Mucosa of descending colon (tissue), 3 donors: ENCODE measurements at places on chromosomes 7 and 10. TPM values are rescaled to one million over a fixed set of nuclear protein-coding genes. Genes with fewer than 3 reads are reported as not detected.
A peak's percentile ranks its signal among the peaks of the same experiment; 100 is the strongest.

Gene CRCP
- 43.9 TPM for total RNA-seq

Gene ELN
- 5.0 TPM for total RNA-seq

Gene NPFFR1
- 0.06 TPM for total RNA-seq

GRCh38 chr10:95767884-95768556 lies 12.1 kb downstream of the ENTPD1 start:
- peak; percentile 58 for DNase-seq

DNA sequence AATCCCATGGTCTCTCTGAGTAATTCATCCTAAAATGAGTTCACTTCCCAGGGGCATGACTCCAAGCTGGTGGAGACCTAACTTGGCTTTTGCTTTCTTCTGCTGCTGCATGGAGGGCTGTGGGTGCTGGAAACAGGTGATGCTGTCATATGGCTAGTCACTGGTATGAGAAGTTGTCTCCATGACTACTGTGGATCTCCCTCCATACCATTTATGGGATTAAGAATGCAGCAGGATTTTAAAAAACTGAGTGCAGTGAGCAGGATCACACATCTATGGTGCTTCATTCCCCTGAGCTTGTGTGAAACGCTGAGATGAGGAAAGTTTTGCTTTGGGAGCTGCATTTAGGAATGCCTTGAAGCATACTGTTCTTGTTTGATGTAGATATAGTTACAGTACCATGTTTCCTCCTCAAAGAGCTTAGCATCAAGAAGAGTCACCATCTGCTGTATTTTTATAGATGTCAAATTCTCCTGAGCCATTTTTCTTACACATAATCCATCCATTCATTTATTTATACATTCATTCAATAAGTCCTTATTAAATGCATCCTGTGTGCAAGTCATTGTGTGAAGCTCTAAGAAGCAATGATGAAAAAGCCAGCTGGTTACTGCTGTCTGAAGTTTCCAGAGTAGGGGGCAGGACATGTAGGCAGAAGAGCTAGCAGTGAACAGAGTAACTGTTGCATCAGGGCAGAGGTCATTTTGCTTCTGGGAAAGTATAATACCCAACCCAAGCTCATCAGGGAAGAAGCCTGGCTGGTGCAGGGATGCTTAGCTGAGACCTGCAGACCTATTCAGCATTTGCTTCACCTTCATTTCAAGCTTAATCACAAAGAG lies 534.8 kb downstream of the AUTS2 start:
- no peak for DNase-seq

DNA sequence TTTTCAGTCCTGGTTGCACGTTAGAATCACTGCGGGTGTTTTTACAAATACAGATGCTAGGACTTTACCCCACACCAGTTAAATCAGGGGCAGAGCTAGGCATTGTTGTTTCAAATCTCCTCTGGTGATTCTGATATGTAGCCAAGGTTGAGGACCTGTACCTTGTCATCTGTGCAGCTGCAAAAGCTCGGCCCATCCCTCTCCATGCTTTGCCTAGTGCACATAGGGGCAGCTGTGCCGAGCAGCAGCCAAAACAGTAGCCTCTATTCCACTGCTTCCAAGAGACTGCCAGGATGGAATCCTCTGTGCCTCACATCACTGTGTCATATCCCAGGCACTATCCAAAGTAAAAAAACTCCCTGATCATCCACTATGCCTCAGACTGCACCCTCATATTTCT lies 181.3 kb downstream of the CDK14 start:
- DNase-seq: no peak

DNA sequence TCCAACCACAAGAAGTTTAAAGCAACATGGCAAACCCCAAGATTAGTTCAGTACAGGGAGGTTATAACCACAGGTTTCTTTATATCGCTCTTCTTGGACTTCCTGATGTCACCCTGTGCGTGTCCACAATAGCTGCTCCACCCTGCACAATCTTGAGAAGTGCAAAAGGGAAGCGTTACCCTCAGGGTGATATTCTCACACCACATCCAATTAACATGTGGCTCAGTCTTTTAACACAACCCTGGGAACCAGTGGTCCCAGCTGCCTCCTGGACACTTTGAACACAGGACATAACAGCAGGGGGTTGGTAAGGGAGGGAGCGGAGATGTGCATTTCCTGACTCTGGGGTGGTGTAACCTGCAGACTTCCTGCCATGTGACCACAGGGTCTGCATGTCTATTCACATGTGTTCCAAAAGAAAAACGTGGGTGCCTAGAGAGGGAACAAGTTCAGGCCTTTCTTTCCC lies 64.6 kb downstream of the GSAP start:
- DNase-seq: peak; percentile 38

- no peak for DNase-seq
Measured at GRCh38 chr7:127158659-127159058, 94.1 kb downstream of the GRM8 start.

DNA sequence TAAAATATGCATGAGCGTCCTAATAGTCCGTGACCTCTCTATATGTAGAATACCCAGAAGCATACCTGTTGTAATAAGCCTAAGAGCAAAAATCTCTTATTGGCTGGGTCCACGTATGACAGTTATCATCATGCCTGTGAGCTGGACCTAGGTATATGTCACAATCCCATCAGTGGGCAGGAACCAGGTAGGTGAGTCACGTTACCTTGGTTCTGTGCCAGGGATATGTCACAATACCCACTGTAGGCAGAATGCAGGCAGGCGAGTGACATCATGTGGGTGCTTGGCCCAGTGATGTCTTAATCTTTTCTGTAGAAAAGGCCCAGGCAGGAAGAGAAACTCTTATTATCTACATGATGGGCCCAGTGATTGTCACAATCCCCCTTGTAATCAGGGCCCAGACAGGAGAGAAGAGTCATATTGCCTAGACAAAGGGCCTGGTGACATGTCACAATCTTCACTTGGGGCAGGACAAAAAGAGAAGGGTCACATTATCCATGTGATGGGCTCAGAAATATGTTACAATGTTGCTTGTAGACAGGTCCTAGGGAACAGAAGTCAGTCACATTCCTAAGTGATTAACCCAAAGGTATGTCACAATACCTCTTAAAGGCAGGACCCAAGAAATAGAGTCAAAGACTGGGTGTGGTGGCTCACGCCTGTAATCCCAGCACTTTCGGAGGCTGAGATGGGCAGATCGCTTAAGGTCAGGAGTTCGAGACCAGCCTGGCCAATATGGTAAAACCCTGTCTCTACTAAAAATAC lies 12.9 kb upstream of the ZNF736 start:
- DNase-seq: no peak

DNA sequence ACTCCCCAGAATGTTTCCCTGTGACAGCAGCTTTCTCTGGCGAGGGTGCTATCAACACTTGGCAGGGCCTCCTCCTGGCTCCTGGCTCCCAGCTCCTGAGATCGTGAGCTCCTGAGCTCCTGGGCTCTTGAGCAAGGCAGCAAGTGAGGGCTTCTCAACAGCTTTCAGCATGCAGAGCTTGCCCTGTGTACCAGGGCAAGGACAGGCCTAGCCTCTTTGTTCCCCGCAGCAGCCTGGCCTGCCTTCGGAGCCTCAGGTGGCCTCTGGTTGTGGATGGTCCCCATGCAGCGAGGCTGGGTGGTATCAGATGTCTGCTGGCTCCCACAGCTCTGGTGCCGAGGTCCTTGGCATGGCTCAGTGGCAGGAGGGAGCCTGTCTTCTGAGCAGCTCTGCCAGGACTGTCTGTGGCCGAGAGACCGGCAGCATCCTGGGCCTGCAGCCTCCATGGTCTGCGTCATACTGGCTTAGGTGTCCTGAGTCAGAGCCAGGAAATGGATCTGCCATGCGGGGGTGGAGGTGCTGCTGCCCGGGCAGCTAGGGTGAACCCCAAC lies 44.2 kb downstream of the ZMIZ1 start:
- no peak for DNase-seq

DNA sequence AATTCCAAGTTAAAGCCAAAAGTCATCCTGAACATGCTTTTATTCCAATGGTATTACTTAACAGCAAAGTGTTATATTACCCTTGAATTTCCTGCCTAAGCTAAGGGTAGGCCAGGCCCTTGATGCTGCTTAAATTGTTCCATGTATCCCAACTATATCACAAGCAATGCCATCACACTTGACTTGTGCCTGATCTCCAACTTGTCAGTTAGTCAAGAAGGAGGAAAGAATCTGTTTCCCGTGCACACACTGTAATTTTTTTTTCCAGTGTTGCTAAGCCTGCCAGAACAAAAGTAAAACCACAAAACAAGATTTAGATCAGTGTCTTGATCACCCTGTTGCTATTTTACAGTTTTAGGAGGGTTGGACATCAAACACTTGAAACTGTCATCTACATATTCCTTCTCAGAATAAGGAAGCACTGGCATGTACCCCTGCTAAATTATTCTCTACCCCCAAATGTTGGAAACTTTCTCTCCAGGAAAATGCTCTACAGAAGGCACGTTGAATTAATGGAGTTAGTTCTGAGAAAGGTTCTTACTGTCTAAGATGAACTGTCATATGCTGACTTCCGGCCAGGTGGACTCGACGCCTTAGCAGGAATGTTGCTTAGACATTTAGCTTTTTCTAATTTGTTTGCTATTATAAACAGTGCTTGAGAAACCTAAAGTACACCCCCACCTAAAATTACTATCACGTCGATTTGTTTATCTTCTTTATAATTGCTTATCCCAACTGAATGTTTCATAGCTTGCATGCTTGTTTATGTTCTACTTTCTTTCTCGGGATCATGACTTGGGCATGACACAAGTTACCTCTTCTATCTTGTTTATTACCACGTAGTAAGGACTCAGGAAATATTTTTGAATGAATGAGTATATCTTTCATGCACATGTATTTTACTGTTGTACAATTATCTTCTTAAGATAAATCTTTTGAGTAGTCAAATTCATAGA lies 105.5 kb upstream of the ZNF438 start:
- no peak for DNase-seq

DNA sequence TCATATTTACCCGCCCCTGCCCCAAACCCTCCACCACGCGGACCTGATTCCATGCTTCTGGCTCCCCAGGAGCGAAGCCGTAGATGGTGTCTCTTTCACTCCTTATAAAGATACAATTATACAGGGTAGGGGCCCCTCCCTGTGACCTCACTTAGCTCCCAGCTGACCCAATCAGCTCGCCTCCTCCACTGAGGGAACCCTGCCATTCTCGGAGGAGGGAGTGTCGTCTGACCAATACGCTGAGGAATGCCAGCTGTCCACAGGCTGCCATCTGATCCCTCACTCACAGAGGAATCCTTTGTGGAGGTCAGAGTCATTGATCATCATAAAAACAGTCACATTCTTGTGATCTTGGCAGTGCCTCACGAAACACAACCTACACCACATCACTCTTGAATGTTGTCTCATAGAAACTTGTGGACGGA lies 67.5 kb upstream of the INSIG1 start:
- peak; percentile 13 for DNase-seq

DNA sequence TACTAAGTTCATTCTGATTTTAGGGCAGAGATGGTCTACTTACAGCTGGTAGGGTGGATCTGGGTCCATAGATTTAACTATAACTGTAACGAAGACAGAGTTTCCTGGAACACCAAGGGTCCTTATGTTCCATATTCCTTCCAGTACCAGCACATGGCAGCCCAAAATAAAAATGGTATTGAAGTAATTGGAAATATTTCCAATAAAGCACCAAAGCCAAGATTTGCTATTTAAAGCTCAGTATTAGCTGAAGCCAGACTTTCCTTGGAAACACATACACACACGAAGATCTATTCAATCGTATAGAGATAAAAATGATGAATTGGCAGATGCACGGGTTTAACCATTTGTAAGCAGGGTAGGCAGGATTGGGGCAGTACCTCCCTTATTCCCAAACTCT lies 289.1 kb upstream of the SORCS1 start:
- DNase-seq: no peak
